ENCODE measurements at places on chromosomes 1 and 21.

GRCh38 chr1:27162090-27162489 lies 7.2 kb upstream of the SLC9A1 start:
- no peak for DNase-seq

DNA sequence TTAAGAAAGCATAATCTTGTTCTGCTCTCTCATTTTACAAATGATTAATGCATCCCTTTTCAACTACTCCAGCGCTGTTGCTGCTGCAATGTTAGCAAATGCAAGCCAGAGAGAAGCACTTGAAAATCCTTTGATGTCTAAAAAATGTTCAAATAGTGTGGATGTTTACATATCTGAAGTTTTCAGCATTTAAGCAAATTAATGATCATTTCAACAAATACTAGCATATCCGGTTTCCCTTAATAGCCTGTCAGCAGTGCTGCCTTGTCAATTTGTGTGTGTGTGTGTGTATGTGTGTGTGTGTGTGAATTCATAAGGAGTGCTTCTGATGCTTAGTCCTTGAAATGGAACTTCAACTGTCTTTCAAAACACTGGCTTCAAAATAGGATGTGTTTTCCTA lies 48.1 kb upstream of the WNT2B start:
- DNase-seq = no peak

- DNase-seq = no peak
These were observed 81.2 kb downstream of the GALNT2 start for GRCh38 chr1:230148126-230148652.

- DNase-seq = no peak
These were observed 7.5 kb upstream of the C2CD2 start for GRCh38 chr21:41961282-41961701.

All from activated T-helper 1 cell treated with anti-CD3 and anti-CD28 coated beads, Interleukin-2, amount 50 U/mL, for 16 hours (primary cell).